ENCODE measurements at places on chromosomes 7 and 10. TPM values are rescaled to one million over a fixed set of nuclear protein-coding genes. Genes with fewer than 3 reads are reported as not detected.

- DNase-seq, result peak; percentile 40
Measured at GRCh38 chr7:158263964-158264748, 323.5 kb downstream of the PTPRN2 start.

- no peak for DNase-seq
Measured at GRCh38 chr10:95756041-95756761, at the start of gene ENTPD1. TSS of gene ENTPD1 (plus strand) at chr10:95756163. CDS start at chr10:95756240, 77 bp downstream.

The ARHGAP21 gene
- total RNA-seq, result 85.0 TPM

- DNase-seq, result no peak
Measured at GRCh38 chr7:91194841-91195240, 69.4 kb upstream of the FZD1 start.

DNA sequence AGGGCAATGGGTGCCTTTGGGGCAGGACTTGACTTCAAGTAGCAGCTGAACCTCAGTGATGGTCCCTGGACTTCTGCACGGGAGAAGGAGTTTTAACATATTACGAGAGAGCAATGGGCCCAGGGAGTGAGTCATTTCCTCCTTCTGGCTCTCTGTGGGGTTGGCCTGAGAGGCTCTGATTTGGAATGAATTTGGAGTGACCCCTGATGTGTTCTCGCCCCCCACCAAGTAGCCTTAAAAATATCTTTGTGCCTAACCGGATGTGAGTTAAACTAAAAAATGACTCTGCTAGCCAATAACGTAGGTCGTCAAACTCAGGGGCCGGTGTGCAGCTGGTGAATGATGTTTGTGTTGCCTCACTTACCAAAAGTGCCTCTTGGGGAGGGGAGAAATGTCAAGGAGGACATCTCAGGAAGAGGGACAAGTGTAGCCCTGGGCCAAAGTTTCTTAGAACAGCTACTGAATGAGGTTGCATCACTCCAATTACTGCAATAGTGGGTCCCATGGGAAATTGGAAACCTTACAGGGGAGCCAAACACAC is 656.6 kb downstream of the INHBA start:
- DNase-seq, result no peak

- DNase-seq, result no peak
Measured at GRCh38 chr10:30527623-30528428, 93.8 kb downstream of the MAP3K8 start.

- no peak for DNase-seq
Measured at GRCh38 chr10:68955355-68955831, 577 bp upstream of the DDX21 start.

The NODAL gene
- total RNA-seq, result not detected

The CRTAC1 gene
- 128 TPM for total RNA-seq

DNA sequence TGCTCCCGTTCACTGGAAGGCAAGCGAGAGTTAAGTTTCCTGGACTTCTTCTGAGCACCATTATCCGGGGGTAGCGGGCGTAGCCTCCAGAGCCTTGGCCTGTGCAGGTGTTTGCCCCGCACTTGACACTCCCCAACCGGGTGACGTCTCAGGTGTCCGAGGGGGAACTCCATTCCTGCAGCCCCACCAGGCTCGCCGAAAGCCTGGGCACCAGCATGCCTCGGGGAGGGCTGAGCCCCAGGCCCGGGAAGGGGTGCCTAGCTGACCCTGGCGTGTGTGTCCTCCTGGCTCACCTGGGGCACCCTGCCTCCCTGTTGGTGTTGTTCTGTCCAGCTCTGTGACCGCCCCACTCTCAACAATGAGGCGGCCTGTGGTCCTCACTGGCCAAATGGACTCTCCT is 109.4 kb upstream of the GPR26 start:
- DNase-seq, result no peak

- no peak for DNase-seq
Measured at GRCh38 chr10:74816824-74817498, 9.4 kb upstream of the KAT6B start.

- no peak for DNase-seq
Measured at GRCh38 chr10:44008270-44008916, 359.7 kb upstream of the ZNF32 start.

DNA sequence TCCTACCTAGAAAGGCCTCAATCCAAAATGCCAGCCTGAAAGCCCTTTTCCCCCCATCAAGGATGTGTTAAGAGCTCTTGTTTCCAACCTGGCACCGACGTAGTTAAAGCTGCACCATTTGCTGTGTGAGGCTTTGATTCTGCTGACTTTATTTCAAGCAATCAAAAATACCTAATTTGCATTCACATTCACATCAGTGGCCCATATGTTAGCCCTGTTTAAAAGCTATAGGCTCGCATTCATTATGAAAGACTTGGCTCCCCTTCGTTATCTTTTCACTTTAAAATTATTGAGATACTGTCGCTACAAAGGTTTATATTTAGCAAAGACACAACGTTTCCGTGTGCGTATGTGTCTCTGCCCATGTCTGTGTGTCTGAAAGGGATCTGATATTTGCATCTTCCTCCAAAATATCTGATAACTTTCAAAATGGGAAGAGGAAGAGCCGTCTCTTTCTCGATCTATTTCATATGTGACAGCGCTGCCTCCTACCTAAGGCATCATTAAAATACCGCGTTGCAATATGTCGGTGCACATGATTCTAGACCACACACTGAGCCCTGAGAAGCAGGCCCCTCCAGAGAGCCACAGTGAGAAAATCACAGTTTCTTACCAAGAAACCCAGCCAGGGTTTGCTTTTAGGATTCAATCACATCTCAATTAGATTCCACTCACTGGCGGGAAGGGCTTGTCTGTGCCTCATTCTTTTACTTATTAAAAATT is 57.1 kb upstream of the ITPRID1 start:
- DNase-seq, result no peak

GRCh38 chr10:22505911-22506685 is 160.8 kb downstream of the SPAG6 start:
- DNase-seq, result no peak

The TACC2 gene
- total RNA-seq, result 236 TPM

GRCh38 chr7:73769481-73770001 is 529 bp downstream of the CLDN3 start:
- DNase-seq, result peak; percentile 67

- DNase-seq, result no peak
Measured at GRCh38 chr10:60430017-60430416, 40.3 kb upstream of the ANK3 start.

The CYP26A1 gene
- total RNA-seq, result not detected

GRCh38 chr10:122445904-122446303 is 8.5 kb upstream of the ARMS2 start:
- DNase-seq, result no peak

The SLC35G1 gene
- total RNA-seq, result 4.4 TPM

GRCh38 chr10:132054564-132054963 is 11.2 kb upstream of the JAKMIP3 start:
- no peak for DNase-seq

The ZCWPW1 gene
- total RNA-seq, result 4.8 TPM

GRCh38 chr10:71005337-71006305 is 117.3 kb upstream of the PCBD1 start:
- DNase-seq, result peak; percentile 54

GRCh38 chr7:33809228-33809627 is 96.1 kb upstream of the BMPER start:
- DNase-seq, result no peak

The DRGX gene
- total RNA-seq, result not detected

- no peak for DNase-seq
Measured at GRCh38 chr7:100875356-100875751, 451 bp downstream of the SRRT start.

DNA sequence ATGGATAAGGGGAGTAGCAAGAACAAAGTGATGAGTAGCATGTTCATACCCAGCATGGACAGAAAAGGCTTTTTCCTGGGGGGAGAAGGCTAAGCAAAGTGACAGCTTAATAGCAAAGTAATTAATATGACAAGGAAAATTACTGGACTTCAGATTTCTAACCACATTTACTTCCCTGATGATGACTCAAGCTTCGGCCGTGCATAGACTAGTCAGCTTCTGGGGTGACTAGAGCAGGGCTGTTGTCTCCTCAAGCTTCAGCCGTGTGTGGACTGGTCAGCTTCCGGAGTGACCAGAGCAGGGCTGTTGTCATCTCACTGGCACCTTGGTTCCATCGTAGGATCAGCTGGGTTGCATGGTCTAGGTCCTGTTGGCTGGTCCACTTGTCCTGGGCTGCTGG is 2.1 kb upstream of the ZNF117 start:
- DNase-seq, result no peak

GRCh38 chr10:49474901-49475300 is 64.0 kb downstream of the ERCC6 start:
- DNase-seq, result no peak

- DNase-seq, result peak; percentile 89
Measured at GRCh38 chr10:124736491-124737136, 7.6 kb downstream of the FAM53B start.

The LRRD1 gene
- total RNA-seq, result not detected

The ASZ1 gene
- not detected for total RNA-seq

DNA sequence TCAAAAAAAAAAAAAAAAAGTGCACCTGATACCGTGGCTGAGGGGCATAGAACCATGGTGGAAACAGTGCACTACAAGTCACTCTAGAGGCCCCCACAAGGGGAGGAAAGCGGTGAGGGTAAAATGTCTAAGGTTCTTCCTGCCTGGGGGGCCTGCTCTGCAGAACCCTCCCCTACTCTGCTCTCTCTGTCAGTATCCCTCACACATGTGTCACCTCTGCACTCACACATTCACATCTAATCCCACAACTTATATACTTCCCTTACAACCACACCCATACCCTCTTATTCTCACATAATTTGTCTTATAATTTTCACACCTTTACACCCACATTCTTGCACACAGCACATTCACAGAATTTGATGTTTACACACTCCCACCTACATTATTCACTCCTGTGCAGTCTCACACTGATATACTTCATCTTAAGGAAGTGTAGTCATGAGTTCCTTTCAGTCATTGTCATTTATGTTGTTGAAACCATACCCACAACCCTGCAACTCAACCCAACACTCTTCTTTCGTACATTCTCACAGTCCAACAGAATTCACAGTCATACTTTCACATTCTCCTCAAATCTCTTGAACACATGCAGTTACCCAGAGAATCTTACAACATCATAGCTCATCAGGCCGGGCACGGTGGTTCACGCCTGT is 68.0 kb upstream of the PAX2 start:
- DNase-seq, result no peak

The GIMAP5 gene
- 41.8 TPM for total RNA-seq

- no peak for DNase-seq
Measured at GRCh38 chr10:31204090-31204489, 114.9 kb upstream of the ZEB1 start.

DNA sequence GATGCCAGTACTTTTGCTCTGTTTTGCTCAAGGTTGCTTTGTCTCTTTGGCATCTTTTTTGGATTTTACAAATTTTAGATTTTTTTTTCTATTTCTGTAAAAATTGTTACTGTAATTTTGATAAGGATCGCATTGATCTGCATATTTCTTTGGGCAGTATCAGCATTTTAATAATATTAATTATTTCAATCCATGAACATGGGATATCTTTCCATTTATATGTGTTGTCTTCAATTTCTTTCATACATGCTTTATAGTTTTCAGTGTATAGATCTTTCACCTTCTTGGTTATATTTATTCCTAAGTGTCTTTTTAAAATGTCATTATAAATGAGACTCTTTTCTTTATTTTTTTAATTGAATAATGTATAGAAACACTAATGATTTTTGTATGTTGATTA is 301.6 kb upstream of the SEMA3D start:
- no peak for DNase-seq

GRCh38 chr10:123635131-123635530 is 31.0 kb upstream of the GPR26 start:
- no peak for DNase-seq

DNA sequence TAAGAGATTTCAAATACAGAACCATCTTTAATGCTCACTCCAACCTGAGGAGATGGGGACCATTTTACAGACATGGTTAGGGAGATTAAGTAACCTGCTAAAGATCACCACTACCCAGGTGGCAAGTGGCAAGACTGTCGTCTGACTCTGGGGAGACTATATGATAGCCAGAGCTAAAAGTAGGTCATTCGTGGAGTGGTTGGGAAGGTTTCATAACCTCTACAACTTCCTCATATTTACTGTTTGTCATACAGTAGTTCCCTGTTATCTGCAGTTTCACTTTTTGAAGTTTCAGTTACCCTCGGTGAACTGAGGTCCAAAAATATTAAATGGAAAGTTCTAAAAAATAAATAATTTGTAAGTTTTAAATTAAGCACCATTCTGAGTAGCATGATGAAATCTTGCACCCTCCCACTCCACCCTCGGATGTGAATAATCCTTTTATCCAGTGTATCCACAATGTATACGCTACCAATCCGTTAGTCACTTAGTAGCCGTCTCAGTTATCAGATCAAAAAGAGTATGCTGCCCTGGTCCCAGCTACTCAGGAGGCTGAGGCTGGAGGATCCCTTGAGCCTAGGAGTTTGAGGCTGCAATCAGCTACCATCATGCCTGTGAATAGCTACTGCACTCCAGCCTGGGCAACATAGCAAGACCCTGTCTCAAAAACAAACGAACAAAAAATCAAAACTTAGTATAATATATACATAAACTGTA is 14.9 kb upstream of the LGI1 start:
- no peak for DNase-seq
